ENCODE measurements at places on chromosomes 3 and 15.

DNA sequence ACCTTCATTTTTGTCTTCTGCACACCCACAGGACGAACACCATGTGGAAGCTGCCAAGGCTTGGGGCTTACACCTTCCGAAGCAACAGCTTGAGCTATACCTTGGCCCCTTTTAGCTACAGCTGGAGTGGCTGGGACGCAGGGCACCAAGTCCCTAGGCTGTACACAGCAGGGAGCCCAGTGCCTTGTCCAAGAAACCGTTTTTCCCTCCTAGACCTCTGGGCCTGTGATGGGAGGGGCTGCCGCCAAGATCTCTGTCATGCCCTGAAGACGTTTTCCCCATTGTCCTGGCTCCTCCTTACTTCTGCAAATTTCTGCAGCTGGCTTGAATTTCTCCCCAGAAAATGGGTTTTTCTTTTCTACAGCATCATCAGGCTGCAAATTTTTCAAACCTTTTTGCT is 7.8 kb downstream of the CNTN4 start:
- DNase-seq, result no peak

DNA sequence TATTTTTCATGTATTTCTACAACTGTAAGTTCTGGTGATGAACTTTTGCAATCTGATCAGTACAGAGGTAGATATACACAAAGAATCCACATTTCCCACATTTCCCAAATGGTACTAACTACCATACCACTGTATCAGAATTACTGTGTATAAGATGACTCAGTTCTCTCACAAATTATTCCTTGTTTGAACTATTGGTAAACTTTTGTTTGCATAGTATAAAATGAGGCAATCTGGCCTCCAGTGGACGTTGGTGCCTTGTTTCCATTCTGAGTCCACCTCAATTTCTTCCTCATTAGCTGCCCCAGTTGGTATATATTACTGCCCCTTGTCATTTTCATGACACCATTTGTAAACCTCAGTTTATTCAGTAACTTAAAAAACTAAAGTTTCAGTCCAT is 38.5 kb downstream of the SPTSSB start:
- no peak for DNase-seq

GRCh38 chr3:144772372-144772771 is 800.7 kb downstream of the DIPK2A start:
- DNase-seq, result no peak

DNA sequence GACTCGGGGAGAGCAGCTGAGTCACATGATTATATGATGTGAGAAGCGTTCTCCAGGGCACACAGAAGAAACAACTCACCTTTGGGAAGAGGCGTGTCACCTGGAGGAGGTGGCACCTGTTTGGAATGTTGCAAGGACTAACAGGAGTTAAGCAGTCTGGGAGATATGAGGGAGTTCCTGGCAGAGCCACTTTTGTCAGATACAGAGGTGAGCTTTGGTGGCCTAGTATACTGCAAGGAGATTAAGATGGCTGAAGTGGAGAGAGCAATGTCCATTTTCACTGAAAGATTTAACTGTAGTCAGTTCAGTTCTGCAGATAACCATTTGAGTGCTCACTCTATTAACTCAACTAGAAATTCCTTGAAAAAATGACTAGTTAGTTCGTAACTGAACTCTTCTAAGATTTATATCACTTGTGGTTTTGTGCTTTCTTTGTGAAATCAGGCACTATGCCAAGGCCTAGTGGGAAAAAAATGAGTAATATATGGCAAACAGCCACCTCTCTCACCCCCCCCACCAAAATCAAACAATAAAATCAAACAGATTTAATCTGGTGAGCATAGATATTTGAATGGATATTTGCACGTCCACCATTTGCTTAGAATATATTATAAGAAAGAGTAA is 61.3 kb downstream of the CRYBG3 start:
- peak; percentile 78 for DNase-seq

- no peak for DNase-seq
Measured at GRCh38 chr3:117433427-117433826, 723.8 kb downstream of the TUSC7 start.

- peak; percentile 46 for DNase-seq
Measured at GRCh38 chr15:86608461-86609205, 529.0 kb downstream of the AGBL1 start.

DNA sequence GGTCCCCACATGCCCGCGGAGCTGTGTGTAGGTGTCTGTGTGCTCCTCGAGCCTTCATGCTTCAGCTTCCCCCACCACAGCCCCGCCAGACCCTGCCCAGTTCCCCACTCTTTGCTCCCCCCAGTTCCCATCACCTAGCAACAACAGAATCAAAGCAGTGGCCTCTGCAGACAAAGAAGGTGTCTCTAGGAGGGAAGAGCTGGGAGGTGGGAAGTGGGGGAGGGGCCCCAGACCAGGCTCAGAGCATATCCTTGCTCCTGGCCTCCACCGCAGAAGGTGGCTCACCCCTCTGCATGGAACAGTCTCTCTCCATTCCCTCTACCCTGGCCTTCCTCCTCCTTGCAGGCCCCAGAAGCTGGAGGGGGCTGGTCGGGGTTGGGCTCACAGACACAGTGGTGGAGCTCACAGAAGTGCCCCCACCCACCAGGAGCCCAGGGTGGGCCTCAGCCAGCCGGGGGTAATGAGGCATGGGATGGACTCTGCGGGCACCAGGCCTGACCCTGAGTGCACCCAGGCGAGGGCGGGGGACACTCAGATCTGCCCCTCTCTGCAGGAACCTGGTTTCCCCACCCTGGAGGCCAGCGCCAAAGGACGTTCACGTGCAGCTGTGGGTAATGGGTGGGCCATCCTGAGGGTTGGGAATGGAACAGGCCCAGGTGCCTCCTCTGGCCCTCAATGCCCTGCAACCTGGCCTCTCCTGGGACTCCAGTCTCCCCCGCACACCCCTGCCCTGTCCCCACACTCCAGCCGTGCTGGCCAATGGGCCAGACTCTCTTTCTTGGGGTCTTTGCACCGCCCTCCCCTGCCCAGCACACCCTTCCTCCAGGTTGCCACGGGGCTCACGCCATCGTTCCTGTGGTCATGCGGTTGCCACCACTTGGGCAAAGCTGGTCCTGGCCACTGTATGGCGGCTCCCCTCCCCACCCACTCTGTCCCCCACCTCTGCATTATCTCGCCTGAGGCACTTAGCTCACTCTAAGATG is 53.4 kb downstream of the TPRA1 start:
- no peak for DNase-seq

- no peak for DNase-seq
Measured at GRCh38 chr15:40251486-40252140, 12.8 kb downstream of the PAK6 start.

DNA sequence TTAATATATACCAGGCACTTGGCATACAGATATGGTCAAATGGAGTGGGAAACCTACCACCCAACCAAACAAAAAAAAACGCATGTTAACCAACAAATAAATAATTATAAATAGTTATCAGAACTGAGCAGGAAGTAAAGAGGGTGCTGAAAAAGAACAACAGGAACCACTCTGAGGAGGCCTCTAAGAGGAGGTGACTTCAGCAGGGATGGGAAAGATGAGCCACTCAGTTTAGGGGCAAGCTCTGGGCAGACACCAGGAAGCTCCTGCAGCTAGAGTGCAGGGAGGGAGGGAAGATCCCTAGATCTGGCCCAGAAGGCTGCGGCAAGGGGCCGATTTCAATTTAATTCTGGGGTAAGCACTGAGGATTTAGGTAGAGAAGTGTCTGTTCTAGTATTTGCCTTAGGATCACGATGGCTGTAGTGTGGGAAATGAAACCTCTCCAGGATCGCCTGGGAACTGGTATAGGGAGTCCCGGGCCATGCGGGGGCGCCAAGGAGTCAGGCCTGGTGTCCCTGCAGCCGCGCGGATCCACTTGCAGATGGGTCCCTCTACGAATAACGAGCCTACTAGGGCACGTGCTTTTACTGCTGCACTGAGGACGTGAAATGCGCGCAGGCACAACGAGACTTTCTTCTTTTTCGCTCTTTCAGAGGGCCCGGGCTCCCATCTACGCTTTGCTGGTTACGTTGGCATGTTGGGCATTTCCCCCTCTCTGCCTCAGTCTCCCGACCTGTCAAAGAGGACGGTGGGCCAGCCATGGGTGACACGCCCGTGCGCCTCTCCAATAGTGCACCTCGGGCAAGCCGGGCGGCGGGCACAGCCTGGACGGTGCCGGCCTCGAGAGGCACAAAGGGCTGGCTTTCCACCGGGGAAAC is 1.5 kb upstream of the LIMD1 start:
- peak; percentile 90 for DNase-seq
